ENCODE measurements at places on chromosomes 6 and 20.

DNA sequence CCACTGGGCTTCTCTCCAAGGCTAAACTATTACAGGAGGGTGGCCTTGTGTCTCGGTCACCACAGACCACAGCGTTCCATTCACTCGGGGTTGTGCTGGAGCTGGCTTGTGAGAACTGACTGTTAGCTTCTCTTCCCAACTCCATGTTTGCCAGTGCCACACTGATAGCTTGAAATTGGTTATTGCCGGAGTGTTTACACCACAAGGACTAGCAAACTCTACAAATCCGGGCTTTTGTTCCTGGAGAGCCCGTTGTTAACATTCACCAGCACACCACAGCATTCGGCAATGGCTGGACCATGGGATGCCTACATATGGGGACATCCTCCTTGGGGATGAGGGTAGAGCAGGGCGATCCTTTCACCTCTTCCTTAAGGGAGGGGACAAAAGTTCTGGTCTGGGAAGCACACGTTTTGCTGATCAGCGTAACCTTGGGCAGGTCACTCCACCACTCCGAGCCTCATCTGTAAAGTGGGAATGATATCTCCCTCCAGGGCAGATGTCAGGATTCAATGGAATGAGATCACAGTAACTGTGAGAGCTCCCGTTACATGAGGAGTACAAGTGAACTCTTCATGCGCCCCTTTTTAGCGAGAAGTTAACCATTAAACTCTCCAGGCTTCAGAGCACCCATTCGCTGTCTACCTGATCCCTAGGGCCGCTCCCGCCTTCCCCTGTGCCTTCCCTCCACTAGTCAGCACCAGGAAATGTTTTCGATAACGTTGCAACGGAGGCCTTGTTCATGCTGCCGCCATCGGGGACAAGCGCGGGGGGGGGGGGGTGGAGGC lies 41.7 kb upstream of the TTPAL start:
- DNase-seq, result no peak

GRCh38 chr6:117451671-117452070 lies 25.9 kb upstream of the ROS1 start:
- no peak for DNase-seq

DNA sequence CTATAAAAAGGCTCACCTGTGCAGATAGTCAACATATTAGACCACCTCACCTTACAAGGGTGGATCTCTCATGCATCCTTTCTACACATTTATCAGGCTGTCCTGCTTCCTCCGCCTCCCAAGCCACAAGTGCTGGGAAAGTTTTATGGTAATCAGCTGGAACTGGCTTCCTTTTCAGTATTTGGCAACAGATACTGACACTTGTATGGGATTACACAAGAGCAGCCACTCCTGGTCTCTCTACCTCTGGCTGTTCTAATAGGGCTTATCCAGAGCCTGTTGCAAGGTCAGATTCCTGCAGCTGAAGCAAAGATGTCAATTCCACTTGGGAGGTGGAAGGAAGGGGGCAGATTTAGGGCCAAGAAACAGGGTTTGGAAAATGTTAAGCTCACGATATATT lies 503 bp upstream of the GPLD1 start:
- no peak for DNase-seq

DNA sequence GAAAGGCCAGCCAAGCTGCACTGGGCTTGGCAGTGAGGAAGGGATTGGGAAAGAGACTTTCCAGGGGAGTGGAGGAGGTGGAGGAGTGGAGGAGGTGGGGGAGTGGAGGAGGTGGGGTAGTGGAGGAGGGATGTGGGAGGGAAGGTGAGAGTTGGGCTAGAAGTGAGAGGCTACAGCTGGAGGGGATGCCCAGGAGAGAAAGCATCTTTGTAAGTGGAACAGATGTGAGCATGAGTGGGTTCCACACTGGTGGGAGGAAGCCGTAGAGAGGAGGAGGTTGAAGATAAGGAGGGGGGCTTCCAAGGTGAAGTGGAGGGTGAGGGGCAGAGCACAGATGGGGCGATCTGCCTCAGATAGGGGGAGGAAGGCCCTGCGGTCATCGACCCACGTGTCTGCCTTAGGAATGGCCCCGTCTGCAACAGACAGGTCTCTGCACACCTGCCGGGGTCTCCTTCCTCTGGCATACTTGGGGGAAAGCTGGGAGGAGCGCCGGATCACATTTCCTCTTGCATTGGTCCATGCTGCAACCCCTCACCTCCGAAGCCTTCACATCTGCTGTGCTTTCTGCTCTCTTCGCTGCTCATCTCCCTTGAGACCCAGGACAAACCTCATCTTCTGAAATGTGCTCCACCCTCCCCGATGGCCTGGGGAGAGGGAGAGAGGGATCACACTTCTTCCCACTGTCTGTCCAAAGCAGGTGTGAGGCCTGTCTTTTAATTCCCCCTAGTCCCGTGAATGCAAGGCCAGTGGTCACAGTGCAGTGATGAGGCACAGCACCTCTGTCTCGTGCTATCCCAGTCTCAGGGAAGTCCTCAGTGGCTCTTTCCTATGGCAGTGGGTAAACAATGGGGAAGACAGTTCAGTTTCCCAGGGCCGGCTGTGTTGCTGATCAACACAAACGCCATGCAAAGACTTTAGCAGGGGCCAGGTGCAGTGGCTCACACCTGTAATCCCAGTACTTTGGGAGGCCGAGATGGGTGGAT lies 48.6 kb upstream of the SNX9 start:
- DNase-seq, result no peak

- DNase-seq, result no peak
Observed at GRCh38 chr20:63138855-63139341, 77.0 kb downstream of the YTHDF1 start.

DNA sequence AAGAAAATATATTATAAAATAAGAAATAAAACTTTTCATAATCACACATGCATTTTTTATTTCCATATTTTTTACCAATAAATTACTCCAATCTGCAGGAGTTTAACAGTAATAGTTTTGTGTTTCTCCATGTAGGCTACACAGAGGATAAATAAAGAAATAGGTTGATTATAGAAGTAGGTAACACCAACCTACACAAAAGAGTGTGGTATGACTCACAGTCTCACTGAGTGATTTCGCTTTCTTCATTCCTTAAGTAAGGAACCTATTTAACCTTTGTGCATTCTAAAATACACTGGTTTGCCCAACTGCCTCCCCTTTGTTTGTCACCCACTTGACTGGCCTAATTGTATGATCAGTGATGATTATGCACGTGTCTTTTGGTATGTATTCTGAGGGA lies 244.2 kb upstream of the RIMS1 start:
- no peak for DNase-seq

DNA sequence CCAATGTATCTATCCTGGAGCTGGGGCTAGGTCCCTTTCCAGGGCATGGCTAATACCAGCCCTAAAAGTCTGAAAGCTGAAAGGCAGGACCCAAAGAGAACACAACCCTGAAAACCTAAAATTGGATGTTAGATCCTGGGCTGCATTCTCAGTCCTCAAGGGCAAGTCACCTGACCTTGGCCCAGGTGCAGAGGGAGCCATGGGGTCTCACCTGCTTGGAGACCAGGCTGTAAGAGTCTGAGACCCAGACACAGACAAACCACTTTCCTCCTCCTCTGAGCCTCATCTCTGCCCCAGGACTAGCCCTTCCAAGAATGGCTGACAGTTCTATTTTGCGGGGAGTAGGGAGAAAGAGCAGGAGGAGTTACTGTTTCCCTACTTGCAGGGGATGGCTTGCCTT lies 60.0 kb downstream of the EFCAB8 start:
- peak; percentile 1 for DNase-seq

DNA sequence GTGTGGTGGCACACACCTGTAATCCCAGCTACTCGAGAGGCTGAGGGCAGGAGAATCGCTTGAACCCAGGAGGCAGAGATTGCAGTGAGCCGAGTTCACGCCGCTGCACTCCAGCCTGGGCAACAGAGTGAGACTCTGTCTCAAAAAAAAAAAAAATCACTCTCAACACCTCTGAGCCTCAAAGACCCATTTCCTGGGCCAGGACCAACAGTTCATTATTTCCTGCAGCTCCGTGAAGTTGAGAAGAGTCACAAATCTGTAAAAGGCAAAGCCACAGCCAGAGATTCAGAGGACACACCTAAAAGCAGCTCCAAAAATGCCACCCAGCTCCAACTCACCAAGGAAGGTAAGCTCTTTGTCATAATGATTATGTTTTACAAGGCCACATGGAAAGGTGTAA lies 15.2 kb upstream of the NOP56 start:
- no peak for DNase-seq

DNA sequence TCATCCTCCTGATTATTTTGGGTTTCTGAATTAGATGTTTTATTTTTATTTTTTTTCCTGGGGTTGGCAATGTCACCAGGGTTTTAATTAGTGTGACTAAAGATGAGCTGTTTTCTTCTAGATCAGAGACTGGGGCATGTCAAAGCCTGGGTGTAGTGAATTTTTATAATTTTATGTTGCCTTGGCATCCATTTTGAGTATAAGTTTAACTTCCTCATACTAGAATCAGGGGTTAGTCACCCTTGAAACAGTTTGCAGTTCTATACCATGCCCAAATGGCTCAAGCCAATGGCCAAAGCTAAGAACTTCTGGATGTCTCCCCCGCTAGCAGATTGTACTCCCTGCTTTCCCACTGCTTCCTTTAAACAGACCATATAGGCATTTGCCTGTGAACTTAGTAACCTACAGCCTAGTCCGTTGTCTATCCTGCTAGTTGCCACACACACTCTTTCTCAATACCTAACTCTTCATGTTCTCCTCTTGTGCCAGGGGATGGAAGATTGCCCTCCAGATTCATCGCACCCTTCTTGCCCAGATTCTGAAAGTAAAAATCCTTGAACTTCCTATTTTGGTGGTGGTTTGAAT lies 54.5 kb downstream of the KIAA0408 start:
- DNase-seq, result no peak

- DNase-seq, result peak; percentile 68
Observed at GRCh38 chr20:19205981-19206396, 6.5 kb upstream of the SLC24A3 start.

GRCh38 chr6:37174196-37174514 lies 4.2 kb downstream of the PIM1 start:
- no peak for DNase-seq

GRCh38 chr20:11271920-11272594 lies 598.3 kb upstream of the JAG1 start:
- DNase-seq, result no peak

DNA sequence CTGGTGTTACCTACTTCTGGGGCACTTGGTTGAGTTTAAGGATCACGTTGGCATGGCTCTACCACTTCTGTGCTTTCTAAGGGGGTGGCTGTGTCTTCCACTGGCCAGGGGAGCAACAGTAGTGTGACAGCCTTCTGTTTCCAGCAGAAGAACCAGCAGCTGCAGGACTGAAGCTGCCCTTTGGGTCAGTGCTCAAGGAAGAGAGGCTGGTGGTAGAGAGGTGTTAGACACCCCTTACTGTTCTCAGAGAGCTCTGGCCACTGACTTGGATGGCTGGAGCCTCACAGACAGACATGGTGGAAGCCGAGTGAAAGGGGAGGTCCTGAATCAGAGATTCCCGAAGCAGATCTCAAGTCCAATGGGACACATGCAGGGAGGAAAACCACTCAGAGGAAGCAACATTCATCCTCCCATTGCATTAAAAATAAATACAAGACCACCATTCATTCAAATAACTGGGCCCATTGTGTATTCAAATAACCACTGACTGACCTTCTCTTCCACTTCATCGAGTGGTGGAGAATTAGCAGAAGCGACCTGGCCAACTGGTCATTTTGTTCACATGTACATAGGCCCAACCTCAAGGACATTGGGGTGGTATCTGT lies 106.7 kb downstream of the MYLK4 start:
- DNase-seq, result no peak

DNA sequence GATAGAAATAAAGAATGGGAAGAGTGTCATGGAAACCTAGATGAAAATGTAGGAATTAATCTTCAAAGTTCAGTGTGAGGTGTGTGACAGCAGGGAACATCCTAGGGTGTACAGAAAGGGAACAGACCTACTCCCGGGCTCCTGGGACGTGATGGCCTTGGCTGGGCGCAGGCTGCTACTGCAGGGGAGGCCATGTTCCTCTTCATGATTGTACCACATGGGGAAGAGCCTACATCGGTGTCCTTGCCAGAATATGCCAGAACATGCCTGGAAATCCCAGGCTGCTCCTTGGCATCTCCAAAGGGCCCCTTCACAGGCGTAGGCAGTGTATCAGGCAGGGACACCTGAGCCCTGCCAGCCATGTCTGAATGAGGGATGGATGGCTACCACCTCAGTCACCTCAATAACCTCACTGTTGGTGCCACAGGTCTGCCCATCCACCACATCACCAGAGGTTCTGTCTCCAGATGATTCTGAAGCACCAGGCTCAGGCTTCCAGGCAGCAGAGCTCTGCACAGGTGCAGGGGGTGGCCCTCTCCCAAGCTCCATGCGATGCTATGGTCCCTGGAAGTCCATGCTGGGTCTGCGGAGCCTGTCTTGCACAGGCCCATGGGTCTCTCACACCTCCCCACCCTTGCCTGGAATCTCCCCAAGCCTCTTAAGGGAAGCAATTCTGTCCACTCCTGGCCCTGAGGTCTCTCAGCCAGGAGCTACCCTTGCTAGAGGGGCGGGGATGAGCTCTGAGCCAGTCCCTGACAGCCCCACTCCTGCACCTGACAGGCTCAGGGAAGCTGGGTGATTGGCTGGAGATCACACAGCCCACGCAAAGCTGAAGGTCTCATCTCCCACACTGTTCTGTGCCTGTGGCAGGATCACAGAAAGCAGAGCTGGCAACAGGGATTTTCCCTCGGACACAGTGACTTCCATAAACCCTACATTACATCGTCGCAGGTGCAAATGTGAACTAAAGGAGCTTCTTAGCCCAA lies 20.2 kb downstream of the RAMACL start:
- no peak for DNase-seq

DNA sequence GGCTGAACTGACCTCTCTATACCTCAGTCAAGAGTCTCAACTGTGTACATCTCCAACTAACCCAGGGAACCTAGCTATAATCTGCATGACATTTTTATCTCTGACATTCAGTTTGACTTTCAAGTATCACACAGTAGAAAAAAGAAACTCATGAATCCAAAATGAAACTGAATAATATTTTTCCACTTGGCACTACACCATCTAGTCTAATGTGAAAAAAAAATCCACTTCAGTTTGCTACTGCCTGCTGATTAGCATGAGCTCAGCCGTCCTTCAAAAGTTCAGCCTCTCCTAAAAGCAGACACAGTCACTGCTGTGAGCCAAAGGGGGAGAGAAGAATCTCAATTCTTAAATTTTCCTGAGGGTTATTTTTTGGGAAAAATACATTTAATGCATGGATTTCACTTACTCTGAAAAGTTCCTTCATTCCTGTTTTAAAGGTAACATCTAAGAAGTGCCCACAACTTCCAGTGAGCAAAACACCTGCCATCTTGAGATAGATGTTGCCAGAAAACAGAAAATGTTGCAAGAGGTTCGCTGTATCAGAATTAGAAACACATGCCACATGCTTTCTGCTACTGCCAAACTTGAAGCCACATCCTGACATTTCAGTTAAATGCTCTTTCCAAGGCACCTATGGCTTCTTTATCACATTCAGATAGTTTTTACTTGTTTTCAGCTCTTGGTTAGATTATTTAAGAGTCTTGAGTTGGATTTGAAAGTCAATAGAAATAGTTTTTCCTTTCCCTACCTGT lies 95.4 kb downstream of the MKKS start:
- DNase-seq, result no peak

- no peak for DNase-seq
Observed at GRCh38 chr20:53080969-53081871, 109.1 kb downstream of the TSHZ2 start.

- DNase-seq, result no peak
Observed at GRCh38 chr20:47051936-47052526, 157.4 kb downstream of the EYA2 start.

GRCh38 chr6:112004201-112005012 lies 49.5 kb upstream of the CCN6 start:
- DNase-seq, result no peak

- no peak for DNase-seq
Observed at GRCh38 chr6:23532227-23532626, 593.8 kb upstream of the NRSN1 start.

GRCh38 chr6:56435326-56435725 lies 187.9 kb upstream of the COL21A1 start:
- no peak for DNase-seq

All from DND-41 (cell line).